ENCODE measurements at places on chromosomes 2 and 18.

GRCh38 chr18:12041561-12041960, 52.1 kb upstream of the ANKRD62 start:
- no peak for DNase-seq

GRCh38 chr2:241592126-241592845, 33.7 kb downstream of the BOK start:
- no peak for DNase-seq

DNA sequence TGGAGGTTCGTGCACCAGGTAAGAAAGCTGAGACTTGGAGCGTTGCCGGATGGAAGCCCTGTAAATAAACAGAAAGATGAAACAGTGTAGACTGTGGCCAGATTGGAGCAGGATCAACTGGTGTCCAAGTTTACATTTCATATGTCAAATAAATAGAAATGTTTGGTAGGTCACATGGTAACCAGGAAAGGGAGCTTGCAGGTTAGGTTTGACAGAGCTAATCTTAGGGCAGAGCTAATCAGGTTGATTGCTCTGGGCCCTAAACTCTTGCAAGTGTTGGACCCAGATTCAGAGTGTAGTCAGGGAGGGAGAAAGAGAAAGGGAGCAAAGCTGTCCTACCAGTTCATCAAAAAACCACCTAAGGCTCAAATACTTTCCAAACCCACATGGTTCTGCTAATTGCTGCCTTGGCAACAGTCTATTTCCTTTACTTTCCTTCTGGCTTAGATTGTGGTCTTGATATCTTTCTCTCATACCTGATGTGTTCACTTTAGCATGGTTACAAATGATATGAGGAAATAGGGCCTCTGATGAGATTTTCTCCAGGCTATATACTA, 63.2 kb downstream of the G6PC2 start:
- DNase-seq = no peak

- DNase-seq = no peak
These were observed 141.1 kb downstream of the HRH4 start for GRCh38 chr18:24601585-24601984.

DNA sequence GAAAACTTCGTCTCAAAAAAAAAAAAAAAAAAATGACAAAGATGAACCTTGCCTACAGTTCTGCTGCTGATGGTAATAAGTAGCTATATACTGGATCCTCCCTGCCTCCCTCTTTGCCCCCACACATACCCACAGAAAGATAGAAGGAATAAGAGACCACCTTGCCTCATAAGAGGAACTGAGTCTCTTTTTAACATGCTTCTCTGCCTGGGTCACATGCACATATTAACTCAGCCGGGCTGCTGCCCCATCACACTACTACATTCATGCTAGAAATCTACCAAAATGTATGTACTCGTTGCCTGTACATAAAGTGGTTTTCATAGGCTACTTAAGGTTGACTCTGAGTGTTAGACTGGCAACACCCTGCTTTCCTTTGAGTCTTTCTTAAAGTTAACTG, 78.9 kb upstream of the B3GNT2 start:
- DNase-seq = no peak

- DNase-seq = no peak
These were observed 34.8 kb downstream of the SLC66A2 start for GRCh38 chr18:79916546-79917168.

DNA sequence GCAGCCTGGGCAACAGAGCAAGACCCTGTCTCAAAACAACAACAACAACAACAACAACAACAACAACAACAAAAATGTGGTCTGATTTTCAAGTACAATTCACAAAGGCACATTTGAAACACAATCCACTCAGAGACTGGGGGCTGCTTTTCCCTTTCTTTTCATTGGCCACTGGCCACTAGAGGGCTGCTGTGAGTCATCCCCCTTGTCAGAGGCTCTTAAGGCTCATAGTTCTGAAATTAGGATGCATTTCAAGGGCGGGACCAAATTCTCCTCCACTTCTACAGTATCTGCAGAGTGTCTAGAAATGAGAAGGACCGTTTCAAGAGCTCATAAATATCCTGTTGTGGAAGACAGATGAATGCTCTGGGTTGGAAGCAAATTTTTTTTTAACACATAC, 285.4 kb downstream of the NRXN1 start:
- DNase-seq = no peak

- DNase-seq = no peak
These were observed 63.8 kb upstream of the GPR45 start for GRCh38 chr2:105177536-105178254.

GRCh38 chr2:75491129-75491753, 69.5 kb downstream of the EVA1A start:
- DNase-seq = no peak

GRCh38 chr2:17538022-17538843, 2.3 kb upstream of the VSNL1 start:
- no peak for DNase-seq

DNA sequence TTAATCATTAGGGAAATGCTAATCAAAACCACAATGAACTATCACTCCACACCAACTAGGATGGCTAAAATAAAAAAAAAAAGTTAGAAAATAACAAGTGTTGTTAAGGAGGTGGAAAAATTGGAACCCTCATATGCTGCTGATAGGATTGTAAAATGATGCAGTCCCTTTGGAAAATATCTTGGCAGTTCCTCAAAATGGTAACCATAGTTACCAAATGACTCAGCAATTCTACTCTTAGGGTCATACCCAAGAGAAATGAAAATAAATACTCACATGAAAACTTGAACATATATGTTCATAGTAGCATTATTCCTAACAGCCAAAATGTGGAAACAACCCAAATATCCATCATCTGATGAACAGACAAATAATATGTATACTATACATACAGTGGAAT, 15.7 kb upstream of the ACVR2A start:
- no peak for DNase-seq

DNA sequence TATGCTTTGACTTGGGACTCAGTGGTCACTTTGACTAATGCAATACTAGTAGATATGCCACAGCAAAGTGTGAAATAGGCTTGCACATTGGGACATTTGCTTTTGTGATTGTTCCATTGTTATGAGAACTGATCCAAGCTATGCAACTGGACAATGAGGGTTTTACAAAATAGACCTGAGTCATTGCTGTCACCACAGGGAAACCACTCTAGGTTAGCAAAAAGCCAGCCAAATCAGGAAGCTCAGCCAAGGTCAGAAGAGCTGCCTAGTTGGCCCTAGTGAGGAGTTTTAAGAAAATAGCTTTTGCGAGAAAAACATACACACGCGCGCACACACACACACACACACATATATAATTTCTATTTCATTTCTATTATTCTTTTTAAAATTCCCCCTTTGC, 452.4 kb upstream of the CDH7 start:
- no peak for DNase-seq

Measured in retina (tissue), 1 donor.